ENCODE measurements at places on chromosomes 2 and 18. TPM values are rescaled to one million over a fixed set of nuclear protein-coding genes. Genes with fewer than 3 reads are reported as not detected.
A peak's percentile ranks its signal among the peaks of the same experiment; 100 is the strongest.

The C2orf80 gene
- total RNA-seq = not detected

The SH3RF3 gene
- 13.5 TPM for total RNA-seq

The IGFBP5 gene
- total RNA-seq = 6.1 TPM

The MC4R gene
- not detected for total RNA-seq

DNA sequence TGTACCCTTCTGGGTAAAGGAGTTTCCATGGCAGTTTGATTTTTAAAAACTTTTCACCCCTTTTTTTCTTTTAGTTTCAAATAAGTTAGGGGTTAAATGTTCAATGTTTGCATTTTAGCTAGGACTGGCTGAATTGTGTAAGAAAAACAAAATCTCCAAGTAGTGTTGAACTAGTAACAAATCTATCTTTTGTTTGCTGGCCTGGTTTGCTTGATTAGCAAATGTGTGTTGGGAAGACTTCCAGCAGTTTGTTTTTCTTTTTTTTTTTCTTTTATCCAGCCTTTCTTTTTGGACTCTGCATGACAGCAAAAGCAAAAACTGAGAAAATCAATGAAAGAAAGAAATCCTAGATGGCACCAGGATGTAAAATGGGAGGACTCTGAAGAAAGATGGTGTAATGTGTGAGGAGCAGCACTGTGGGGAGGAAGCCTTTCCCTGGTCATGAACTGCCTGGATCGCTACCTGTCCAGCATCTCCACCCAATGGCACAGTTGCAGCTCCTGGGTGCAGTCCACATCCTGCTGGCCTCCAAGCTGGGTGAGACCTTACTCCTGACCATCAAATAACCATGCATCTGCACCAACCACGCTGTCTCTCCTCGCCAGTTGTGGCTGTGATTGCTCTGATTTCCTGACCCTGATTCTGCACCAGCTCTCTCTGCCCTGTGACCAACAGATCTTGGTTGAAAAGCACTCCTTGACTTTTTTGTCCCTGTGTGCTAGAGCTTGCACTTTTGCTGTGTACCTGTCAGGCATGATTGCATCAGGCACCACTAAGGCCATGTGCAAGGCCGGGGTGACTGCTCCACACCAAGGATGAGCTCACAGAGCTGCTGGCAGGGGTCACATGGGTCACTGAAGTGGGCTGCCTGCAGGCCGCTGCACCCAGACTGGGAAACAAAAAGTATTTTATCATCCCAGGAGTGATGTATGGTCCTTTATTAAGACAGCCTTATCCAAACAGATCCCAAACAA lies 71.2 kb upstream of the ZNF236 start:
- no peak for DNase-seq

DNA sequence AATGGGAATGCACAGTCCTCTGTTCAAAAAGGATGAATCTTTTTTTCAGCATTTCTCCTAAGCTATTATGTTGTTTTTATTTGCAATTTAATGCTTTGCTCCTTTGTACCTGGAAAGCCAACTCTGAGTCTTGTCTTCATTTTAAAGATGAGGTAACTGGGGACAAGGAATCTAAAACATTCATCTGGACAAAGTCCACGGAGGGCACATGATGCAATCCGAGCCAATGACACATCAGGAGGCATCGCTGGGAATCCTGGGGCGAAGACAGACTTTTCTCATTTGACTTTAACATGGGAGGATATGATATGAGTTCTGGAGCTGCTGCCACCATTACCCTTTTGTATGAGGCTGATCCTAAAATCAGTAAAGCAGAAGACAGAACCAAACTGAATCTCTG lies 116.5 kb upstream of the REG3G start:
- no peak for DNase-seq

DNA sequence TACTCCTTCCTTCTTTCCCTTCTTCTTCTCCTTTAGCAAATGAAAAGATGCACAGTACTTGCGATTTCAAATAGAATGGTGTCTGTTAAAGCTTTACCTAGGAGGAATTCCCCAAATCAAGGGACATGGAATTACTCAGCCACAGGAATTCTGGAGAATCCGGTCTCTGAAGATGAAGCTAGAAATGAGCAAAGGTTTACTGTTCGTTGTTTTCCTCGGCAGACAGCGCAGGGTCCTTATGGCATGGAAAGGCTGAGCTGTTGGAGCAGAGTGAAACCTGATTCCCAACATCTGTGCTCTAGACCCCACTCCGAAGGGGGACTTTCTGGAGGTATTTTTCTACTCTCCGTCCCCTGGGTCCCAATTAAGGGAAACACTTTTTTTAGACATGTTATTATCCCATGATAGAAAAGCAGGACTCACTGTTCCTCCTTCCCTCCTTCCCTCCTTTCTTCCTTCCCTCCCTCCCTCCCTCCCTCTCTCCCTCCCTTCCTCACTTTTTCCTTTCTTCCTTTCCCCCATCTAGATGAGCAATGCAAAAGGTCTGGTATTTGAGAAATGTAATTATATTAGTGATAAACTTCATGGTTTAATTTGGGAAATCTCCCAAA lies 47.1 kb downstream of the CDCA7 start:
- peak; percentile 14 for DNase-seq

- DNase-seq = no peak
These were observed 343.1 kb downstream of the CELF4 start for GRCh38 chr18:37222354-37222998.

GRCh38 chr2:133953524-133953923 lies 300.3 kb upstream of the MGAT5 start:
- no peak for DNase-seq

DNA sequence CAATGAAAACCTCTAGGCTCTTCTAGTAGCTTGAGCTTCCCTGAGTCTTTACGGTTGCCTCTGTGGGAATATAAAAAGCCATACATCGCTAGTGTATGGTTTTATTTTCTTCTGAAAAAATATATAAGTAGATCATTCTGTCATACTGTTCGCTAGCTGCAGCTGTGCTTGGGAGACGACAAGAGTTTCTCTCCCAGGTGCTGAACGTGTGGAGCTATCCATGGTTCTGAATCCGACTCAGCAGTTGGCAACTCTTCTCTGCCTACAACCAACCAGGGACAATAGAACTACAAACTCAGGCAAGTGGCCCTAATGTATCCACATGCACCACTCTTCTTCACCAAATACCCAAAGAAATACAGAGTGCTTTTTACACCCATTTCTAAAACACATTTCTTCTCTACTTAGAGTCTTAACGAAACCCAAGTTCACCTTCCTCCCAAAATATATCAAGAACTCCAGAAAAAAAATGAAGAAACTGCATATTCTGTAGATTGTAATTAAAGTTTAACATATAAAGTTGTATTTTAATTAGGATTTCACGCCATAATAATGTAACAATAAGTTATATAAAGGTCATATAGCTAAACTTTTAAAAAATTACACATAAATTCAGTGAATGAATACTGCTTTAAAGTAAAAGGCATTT lies 2.2 kb upstream of the KCNH7 start:
- DNase-seq = peak; percentile 72

- DNase-seq = no peak
These were observed 207.0 kb upstream of the SALL3 start for GRCh38 chr18:78772360-78773302.
